ENCODE measurements at places on chromosomes 2 and 18.

GRCh38 chr2:15754703-15755099, 163.0 kb downstream of the DDX1 start:
- DNase-seq = no peak

GRCh38 chr2:108297436-108298141, 8.9 kb downstream of the SULT1C2 start:
- no peak for DNase-seq

DNA sequence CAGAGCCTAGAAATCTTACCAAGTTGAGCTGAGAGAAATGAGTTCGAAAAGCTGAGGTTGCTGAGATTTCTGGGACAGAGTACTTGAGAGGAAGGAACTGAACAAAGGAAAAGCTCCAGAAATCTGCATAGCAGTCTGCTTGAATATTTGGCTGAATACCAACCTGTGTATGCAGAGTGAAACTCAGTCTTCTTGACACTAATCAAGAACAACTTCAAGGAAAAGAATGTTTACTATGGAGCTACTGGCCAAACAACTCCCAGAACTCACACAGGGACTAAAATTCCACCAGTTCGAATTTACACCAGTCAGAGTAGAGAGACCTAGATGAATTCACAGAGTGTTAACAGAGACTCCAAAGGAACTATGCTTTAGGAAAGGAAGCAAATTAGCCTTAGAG, 66.5 kb downstream of the USP37 start:
- DNase-seq = no peak

DNA sequence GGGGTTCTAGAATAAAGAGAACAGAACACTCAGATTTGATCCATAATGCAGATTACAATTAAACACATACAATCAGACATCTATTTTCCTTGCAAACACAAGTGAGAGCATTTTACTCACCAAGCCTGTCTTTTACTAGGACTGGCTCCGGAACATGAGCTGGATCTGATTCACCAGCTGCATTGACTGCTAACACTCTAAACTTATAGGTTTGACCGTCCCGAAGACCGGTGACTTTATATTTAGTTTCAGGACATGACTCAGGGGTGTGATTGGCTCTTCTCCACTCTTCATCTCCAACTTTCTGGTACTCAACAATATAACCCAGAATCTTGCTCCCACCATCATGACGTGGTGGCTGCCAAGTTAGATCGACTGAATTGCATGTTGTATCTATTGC, 112.4 kb downstream of the PLEKHA3 start:
- DNase-seq = no peak

- DNase-seq = no peak
Measured at GRCh38 chr2:32611366-32611765, 16.5 kb upstream of the TTC27 start.

DNA sequence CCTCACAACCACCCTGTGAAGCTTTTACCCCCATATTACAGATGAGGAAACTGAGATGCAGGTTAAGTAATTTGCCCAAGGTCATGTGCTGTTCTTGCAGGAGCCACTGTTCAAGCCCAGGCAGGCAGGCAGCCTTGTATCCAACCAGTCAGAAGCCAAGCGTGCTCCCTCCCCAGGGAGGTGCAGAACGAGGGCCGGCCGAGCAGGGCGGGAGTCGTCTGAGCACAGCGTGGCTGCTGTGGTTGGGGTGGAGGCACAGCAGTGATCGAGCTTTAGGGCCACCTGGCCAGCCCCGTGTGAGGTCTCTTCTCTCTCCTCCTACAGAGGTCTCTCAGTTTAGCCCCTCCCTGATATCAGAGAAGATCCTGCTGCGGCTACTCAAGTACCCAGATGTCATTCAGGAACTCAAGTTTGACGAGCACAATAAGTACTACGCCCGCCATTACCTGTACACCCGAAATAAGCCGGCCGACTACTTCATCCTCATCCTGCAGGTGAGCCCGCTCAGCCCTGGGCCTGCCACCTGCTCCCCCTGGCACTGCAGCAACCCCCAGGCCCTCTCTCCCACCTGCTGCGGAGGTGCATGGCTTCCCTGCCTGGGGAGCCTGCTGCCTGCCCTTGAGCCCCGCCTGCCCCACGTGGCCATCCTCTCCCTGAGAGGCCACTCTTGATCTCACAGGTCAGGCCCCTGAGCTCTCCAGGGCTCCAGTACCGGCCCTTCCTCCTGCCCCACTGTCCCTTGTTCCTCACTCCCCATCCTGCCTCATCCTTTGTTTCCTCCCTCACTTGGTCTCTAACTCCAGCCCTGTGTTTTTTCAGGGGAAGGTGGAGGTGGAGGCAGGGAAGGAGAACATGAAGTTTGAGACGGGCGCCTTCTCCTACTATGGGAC, 17.1 kb upstream of the CNNM3 start:
- no peak for DNase-seq

- no peak for DNase-seq
Measured at GRCh38 chr2:62495761-62496160, 10.2 kb downstream of the TMEM17 start.

DNA sequence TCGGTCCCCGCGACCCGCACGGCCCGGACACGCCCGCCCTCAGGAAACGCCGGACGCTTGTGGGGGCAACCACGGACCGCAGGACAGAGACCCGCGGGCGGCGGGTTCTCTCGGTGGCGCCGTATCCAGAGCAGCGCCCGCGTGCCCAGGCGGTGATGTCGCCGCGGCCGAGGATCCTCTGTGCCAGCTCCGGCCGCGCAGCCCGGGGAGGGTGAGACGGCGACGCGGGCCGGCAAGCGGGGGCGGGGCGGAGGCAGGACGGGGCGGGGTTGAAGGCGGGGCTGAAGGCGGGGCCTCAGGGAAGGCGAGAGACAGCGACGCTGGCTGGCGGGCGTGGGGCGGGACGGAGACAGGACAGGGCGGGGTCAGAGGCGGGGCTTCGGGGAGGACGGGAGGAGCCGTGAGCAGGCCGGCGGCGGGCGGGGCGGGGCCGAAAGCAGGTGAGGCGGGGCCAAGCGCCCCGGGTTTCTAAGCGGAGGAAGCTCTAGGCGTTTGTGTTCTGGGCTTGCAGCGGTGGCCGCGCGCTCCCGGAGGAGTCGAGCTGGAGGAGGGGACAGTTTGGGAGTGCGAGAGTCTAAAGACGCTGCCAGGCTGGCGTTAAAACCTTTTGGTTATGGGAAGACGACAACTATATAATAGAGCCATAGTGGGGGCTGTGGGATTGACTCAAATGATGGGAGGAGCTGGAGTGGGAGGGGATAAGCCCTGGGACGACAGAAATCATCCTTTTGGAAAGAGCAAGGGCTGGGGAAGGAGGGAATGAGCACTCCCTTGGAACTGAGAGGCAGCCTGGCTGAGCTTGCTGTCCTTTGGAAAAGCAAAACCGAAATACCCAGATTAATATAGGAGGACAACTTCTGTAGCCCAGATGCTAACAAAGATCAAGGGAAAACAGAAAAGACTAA, at the start of gene DSEL:
Gene DSEL (minus strand): TSS at position 182 of the 905 bp plus-strand sequence. CDS start 2,112 bp downstream, outside the sequence.
- DNase-seq = peak; percentile 93

GRCh38 chr2:73176205-73176880, 26.0 kb upstream of the NOTO start:
- DNase-seq = no peak

DNA sequence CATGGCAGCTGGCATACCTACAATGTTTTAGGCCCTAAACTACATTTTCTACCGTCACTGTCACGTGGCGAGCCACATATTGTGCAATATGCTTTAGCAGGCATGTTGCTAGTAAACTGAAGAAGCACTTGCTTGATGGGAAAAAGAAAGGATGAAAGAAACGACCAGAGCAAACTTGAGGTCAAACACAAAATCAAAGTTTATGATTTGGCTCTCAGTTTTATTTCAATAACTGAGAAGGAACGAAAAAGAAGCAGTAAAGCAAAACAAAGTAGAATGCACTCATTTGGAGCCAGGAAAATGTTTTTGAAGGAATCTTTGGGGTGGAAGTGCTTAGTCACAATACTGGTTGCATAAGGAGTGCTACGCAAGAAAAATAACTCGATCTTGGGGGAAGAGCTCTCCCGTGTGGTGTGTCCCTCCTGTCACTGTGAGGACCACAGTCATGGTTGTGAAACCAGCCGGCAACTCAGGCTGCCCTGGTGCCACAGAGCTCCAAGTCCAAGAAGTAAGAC, 349.8 kb downstream of the RBM43 start:
- DNase-seq = peak; percentile 30

DNA sequence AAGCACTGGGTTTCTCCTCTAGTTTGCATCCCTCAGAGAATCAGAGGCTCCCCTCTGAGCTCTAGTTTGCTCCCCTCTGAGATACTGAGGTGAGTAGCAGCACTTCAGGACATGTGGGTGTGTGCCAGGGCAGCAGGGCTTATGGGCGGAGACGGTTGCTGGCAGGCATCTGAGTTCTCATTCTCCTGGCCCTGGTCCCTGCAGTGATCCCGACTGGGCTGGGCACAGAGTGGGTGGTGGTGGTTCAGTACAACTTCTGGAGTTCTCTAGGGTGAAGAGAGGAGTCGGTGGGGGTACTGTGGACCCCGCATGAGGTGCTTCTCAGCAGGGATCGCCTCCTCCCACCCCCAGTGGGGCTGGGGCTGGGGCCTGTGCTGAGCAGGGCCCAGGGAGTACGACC, 47.9 kb downstream of the BOLA3 start:
- no peak for DNase-seq

DNA sequence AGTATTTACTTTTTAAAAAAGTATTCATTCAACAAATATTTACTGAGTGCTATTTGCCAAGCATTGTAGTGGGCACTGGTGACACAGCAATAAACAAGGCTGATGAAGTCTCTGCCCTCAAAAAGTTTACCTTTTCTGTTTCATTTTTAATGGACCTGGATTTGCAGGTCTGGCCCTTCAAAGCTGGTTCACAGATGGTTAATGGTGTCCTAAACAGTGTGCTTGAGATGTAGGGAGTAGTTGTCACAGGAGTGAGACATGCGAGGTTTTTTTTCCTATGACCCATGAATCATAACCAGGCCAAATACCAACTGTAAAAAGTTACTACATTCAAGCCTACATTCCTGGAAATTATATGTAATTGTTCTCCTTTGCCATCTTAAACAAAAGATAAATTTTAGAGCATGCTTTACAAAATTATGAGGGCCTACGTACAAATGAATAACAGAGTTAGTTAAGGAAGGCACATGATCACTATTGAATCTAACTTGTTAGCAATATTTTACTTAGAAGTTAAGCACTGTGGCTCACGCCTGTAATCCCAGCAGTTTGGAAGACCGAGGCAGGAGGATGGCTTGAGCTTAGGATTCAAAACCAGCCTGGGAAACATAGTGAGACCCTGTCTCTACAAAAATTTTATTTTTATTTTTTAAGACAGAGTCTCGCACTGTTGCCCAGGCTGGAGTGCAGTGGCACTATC, 223.9 kb downstream of the MBD5 start:
- no peak for DNase-seq

- no peak for DNase-seq
Measured at GRCh38 chr2:195181059-195181705, 475.8 kb upstream of the SLC39A10 start.

- no peak for DNase-seq
Measured at GRCh38 chr18:4631239-4631638, 176.1 kb upstream of the DLGAP1 start.

- DNase-seq = no peak
Measured at GRCh38 chr18:63564561-63564960, 22.4 kb downstream of the SERPINB12 start.

DNA sequence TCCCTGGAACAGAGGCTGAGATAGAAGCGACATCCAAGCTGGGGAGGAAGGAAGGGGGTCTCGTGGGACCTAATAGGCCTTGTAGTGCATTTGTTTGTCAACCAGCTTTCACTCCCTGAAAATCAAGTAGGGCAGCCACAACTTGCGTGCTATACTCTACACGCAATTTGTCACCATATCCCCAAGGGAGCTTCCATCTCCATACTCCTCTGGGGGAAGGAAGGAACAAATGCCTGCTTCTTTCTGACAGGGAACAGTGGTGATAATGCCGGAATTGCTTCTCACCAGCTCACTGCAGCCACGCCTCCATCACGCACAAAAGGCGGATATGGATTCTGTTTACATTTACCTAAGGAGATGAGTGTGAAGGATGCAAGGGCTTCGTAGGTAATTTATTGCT, 213.4 kb downstream of the TMEM163 start:
- DNase-seq = no peak

- no peak for DNase-seq
Measured at GRCh38 chr2:205696331-205696926, 14.1 kb downstream of the NRP2 start.

Measured in common myeloid progenitor, CD34-positive (primary cell).